ENCODE measurements at places on chromosomes 12 and 14.
A peak's percentile ranks its signal among the peaks of the same experiment; 100 is the strongest.

DNA sequence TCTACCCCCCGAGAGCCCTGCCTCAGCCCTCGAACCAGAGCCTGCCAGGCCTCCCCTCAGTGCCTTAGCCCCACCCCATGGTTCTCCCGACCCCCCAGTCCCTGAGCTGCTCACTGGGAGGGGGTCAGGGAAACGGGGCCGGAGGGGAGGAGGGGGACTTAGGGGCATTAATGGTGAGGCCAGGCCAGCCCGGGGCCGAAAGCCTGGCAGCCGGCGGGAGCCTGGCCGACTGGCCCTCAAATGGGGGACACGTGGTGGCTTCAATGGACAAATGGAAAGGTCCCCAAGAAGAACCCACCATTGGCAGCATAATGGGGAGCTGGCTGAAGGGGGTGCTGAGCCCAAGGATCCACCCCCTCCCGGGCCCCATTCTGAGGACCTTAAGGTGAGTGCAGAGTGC lies 5.6 kb downstream of the MBD6 start:
- no peak for DNase-seq

DNA sequence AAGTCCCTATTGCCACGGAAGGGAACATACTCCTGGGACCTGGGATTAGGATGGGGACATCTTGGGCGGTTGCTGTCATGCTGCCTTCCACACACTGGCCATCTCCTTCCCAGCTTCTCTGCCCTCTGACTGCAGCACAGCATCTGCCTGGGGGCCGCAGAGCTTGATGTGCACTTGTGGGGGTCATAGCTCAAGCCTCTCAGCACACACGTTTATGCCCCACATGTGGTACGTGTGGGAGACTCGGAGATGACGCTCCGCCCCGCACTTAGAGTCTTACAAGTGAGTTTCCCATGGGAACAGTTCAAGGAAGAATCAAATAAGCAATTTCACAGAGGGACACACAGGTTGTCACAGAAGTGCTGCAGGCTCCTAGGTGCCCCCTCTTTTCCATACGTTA lies 8.6 kb downstream of the ACADS start:
- DNase-seq: no peak

DNA sequence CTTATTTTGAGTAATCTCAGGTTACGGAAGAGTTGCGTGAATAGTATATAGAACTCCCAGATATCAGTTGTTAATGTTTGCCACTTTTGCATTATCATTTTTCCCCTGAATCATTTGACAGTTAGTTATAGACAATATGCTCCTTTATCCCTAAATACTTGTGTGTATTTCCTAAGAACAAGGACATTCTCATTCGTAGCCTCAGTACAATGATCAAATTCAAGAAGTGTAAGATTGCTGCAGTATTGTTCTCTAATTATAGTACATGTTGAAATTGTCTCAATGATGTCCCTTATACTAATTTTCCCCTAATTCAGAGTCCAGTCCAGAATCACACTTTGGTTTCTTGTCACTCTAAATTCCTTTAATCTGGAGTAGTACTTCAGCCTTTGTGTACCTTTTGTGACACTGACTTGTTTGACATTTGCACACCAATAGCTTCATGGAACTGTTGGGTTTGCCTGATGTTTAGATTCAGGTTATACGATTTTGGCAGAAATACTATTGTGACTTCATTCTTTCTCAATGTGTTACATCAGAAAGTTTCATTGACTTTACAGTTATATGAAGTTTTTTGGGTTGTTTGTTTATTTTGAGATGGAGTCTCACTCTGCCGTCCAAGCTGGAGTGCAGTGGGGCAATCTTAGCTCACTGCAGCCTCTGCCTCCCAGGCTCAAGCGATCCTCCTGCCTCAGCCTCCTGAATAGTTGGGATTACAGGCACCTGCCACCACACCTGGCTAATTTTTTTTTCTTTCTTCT lies 13.1 kb downstream of the DYNC1H1 start:
- DNase-seq: no peak

DNA sequence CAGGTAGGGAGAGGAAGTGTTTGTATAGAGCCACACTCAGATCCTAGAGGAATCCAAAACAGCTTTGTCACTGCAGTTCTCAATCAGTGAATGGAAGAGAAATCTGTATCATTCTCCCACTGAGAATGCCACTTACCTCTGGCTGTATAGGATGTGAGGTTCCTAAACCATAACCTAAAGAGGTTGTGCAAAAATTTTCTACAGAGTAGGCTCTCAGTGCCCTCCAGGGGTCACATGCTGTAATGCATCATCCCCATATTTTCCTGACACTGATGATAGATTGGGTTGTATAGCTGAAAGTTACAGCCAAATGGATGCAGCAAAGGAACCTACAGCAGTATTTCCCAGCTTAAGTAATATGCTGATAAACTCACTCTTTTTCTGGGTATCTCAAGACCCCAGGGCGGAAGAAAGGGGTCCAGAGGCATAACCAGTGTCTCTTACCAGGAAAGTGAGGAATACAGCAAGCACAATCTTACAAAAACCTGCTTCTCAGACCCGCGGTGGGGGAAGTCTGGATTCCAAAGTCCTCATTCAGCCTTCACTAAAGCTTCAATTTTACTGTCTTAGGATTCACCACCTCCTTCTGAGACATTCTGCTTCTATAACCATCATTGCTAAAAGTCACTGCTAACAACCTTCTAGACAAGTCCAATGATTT lies 3.8 kb downstream of the BCDIN3D start:
- no peak for DNase-seq

GRCh38 chr12:55996715-55997534 lies at the start of gene SUOX:
Gene SUOX (plus strand): TSS chr12:55997276. CDS start chr12:56002222, 4,946 bp downstream.
- DNase-seq: peak; percentile 87

GRCh38 chr12:47221256-47222023 lies 141.7 kb upstream of the AMIGO2 start:
- no peak for DNase-seq

DNA sequence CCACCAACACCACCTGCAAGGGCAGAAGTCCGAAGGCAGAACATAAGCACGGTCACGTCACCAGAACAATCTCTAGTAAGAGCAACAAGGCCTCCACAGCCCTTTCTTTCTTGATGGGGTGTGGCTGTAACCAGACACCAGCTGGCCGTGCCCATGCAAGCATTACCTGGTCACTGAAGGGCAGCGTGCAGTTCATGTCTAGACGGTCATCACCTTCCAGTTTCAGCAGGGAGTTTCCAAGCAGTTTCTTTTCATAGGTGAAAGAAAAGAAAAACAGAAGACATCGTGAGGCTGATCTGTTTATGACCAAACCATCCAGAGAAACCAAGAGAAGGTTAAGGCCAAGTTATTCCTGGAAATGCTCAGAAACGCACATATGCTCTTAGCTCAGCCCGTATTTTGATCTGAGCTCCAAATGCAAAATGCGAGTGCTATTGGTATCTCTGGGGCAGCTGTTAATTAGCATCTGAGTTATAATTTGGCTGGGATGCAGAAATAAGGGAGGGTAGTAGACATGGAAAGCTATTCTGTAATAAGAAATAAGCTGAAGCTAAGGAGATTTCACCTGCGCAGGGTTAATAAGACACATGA lies 42.5 kb downstream of the PRKAB1 start:
- no peak for DNase-seq

DNA sequence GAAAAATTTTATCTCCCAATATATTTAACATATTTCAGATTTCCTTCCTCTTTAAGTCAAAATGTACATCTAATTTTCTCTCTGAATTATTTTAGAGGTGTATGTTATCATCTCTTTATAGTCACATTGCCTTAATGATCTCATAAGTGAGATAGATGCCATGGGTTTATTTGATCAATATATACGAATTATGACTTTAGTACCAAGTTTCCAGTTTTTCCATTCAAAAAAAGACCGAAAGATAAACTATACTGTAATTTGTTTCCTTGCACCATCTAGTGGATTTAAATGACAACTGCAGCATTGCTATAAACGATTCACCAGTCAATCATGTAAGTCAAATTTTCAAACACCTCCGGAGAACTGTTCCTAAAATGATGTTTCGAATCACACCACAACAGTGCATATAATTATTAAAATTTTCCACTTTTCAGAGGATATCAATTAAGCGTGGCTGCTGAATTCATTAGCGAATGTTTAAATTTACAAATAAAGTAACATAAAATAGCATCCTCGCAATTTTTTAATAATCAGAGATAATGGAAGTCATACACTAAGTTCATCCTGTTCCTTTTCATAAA lies 419 bp upstream of the ATXN7L3B start:
- DNase-seq: no peak

DNA sequence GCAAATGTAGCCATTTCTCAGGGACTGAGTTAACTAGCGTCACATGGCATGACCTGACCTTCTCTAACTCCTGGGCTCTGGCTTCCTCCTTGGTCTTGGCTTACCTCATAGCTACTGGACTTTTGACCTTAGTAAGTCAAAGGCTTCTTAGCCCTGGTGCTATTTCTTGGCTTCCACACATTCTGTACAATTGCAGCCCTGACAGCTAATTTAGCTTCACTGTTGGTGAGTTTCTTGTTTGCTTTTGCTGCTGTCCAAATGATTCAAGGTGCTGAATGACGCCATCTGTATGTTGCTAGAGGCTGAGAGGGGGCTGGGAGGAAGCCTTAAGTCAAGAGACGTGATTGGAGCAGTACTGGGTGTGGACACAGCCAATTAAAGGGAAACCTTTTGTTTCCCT lies 202.7 kb downstream of the PRKD1 start:
- peak; percentile 14 for DNase-seq

DNA sequence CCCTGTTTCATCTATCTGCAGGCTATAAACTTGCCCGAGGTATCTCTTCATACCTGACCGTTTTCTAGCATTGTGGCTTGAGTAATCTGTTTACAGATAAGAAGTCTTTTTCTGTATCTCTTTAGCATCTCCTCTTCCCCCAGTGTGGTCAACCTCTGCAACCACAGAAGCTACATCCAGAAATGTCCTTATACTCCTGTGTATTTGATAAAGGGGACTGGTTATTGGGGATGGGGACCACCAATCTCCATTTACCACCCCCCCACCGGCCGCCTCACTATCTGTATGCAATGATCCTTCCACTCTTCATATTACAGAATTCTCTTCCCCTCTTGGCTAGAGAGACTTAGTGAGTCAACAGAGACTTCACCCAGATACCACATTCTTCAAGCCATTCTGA lies 3.4 kb upstream of the RPAP3 start:
- DNase-seq: no peak

DNA sequence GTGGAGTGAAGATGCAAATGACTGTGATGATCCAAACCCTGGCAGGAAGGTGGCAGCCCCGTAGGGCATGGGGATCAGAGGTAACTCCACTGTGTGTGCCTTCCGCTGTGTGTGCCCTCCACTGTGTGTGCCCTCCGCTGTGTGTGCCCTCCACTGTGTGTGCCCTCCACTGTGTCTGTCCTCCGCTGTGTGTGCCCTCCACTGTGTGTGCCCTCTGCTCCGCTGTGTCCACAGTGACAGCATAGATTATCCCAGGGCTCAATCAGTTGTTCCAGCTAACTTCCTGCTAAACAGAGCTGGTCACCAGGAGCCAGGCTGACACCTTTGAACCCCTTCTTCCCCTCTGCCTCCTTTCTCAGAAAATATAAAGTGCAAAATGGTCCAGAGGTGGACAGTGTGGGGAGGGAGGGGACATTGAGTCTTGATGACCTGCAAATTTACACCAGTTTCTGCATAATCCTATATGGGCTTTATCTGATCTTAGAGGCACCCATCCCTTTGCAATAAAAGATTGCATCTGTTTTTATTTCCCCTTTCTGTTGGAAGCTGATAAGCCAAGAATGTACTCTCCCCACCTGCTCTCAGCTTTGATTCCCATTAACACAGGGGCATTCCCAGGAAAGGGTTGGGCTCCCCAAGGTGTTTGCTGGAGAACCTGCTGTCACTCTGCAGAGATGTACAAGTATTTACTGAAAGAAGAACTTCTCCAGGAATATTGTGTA lies 21.6 kb upstream of the HNF1A start:
- DNase-seq: no peak

DNA sequence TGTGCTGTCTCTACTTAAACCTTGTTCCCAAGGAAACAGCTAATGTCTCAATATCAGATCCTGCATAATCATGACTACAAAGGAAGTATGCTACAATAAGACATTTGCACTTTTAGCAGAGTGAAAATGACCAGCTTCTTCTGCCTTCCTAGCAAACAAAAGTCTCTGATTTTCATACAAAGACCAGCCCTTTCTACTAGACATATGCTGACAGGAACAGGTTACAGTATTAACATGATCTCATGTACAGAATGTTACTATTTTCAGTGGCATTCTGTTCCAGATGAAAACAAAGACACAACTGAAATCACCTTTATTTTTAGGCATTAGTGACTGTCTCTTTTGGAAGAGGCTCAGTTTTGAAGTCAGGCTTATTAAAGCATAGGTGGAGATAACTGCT lies 228.6 kb downstream of the MED13L start:
- DNase-seq: no peak

GRCh38 chr12:32901553-32901952 lies 5.0 kb upstream of the PKP2 start:
- no peak for DNase-seq

DNA sequence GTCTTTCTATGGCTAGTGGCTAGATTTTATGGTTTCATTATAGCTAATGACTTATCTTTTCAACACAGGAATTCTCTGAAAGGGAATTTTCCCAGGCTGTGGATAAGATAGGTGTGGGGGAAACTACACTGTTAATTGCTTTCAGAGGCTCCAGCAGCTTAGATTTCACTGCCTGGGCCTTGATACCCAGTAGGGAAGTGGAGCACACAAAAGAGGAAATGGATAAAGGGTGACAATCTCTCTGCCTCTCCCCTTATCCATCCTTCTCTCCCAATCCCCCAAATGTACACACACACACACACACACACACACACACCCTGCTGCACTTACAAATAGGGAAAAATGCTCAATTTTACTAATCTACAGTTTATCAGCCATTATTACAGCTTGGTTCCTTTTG lies 19.1 kb downstream of the SIX4 start:
- no peak for DNase-seq

DNA sequence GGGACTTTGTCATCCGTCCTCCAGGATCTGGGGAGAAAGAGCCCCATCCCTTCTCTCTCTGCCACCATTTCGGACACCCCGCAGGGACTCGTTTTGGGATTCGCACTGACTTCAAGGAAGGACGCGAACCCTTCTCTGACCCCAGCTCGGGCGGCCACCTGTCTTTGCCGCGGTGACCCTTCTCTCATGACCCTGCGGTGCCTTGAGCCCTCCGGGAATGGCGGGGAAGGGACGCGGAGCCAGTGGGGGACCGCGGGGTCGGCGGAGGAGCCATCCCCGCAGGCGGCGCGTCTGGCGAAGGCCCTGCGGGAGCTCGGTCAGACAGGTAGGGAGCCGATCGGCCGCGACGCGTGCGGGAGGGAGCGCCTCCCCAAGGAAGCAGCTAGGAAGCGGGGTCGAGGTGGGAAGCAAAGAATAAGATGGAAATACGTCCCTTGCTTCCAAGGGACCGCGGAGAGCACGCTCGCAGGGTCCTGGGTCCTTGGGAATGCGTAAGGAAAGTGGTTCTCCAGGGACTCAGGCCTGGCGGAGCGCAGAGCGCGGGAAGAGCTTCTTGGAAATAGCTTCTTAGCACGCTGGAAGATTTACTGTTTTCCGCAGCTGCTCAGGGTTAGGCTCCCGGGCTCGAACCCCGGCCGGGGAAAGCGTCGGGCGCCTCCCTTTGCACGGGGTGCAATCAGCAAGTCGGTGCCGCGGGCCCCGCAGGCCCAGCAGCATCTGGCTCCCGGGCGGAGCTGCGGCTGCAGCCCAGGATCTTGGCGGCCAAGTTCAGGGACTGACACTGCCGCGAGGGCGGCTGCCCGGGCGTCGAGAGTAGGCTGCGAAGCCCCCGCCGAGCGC lies 457 bp downstream of the SOCS2 start:
- peak; percentile 32 for DNase-seq
